Stimulated activated CD4-positive, alpha-beta T cell treated with anti-CD3 and anti-CD28 coated beads, Interleukin-15, amount 100 ng/mL, for 24 hours (primary cell): ENCODE measurements at places on chromosomes 5 and 9.

DNA sequence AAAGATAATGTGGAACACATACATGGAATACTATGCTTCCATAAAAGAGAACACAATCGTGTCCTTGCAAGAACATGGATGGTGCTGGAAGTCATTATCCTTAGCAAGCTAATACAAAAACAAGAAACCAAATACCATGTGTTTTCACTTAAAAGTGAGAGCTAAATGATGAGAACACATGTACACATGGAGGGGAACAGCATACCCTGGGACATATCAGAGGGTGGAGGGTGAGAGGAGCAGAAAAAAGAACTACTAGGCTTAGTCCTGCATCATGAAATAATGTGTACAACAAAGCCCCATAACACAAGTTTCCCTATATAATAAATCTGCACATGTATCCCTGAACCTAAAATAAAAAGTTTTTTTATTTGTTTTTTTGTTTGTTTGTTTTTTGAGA, 855.5 kb upstream of the NUDT12 start:
- DNase-seq = no peak

DNA sequence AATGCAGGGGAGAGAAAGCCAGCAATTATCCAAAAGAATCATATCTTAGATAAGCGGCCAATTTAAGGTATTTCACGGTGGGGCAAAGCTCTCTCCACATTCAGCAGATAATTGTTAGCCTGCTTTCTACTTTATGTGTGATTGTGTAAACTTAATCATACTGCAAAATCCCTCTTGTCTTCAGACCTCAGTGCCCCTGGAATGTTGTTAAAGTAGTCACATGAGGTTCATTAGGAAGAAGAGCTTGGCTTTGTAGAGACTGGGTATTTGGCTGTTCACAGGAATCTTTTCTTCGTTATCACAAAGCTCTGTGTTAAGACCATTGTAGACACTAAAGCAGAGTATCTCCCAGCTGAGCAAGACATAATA, 127.0 kb downstream of the RFK start:
- no peak for DNase-seq

DNA sequence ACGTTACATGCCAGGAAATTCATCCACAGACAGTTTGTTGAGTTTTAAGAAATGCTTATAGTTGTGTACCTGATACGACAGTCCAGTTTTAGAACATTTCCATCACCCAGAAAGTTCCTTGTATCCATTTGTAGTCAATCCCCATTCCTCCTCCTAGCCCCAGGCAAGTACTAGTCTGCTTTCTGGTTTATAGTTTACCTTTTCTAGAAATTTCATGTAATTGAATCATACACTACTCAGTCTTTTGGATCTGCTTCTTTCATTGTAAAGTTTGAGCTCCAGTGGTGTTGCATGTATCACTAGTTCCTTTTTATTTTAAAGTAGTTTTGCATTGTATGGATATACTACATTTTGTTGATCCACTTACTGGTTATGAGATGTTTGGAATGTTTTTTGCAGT, 291.2 kb downstream of the AOPEP start:
- no peak for DNase-seq

DNA sequence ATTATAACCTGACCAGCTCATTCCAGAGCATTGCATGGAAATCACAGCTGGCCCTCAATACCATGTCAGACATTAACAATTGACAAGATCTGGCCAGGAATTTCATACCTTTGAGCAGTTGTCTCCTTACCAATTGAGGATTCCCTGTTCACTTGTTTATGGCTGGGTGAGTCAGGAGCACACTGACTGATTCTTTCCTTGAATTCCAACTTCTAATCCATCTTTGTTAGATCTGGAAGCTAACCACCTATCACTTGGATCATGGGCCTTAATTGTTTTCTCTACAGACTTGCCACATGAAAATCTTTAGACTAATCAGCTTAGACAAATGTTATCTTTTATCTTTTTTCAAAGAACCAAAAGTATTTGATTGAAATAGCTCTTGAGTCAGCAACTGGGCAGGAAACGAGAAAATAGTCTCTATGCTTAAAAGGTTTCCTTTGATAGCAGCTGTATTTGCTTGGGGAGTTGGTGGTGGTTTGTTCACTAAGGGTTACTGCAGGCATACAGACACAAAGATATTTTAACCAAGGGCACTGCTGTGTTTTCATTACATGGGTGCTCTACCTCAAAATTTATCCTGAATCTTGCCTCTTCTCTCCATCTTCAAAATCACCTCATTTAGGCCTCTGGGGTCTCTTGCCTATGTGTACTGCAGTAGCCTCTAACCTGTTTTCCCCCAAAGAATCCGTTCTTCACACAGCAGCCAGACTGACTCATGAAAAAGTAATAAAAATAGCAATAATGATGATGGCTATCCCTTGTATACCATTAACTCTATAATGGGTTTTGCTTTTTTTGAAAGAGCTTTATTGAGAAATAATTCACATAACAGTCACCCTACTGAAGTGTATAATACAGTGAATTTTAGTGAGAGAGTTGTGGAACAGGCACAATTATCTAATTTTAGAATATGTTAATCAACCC, 197.0 kb upstream of the NMUR2 start:
- no peak for DNase-seq

- no peak for DNase-seq
These were observed 24.5 kb upstream of the IDNK start for GRCh38 chr9:83598487-83598886.

GRCh38 chr5:96741891-96742309, 65.8 kb downstream of the ERAP1 start:
- no peak for DNase-seq

DNA sequence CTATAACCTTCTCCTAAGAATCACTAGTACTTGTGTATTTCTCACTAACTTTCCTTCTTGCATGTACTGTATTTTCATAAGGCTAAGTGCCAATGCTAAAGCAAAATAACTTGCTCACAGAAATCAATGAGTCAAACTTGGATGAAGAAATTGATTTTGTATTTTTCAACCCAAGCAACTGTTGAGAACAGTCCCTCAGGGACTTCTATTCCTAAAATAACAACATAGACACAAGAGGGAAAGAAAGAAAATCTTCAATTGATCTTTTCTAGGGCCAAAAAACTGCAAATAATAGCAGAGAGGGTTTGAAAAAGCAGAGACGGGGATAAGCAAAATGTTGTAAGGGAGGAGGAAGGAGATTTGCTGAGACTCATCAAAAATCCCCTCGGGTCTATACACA, 69.8 kb downstream of the HABP4 start:
- DNase-seq = no peak

DNA sequence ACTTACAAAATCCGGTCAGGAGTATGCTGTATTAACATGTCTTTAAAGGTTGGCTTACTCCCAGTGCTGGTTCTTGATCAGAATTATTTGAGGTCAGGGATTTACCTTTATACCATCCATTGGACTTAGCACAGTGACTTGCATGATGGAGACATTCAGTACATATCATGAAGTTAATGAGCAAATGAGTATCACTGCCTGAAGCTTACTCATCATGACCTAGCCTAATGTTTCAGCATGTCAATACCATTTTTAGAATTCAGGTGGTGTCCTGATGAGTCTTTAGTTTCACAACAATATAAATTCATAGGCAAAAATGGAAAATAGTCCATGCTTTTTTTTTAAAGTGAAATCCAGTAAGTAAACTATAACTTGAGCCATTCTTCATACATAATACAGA, 226.0 kb upstream of the C9orf72 start:
- DNase-seq = no peak

DNA sequence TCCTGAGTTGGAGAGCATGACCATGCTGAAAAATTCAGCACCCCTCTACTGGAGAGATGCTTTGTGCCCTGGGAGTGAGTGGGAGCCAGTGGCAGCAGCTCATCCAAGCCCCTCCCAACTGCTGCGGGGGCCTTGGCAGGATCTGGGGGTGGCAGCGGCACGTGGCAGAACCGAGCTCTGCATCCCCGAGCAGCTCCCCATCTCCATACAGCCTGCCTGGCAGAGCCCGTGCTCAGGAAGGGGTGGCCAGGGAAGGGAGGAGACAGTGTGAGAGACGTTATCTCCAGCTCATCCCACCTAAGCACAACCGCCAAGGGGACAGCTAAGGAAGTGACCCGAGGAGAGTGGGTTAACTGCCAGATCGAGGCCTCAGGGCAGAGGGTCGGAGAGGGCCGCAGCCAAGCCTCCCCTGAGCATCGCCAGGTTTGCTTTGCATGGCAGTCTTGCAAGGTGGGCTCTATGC, 17.2 kb upstream of the DPM2 start:
- DNase-seq = no peak

- no peak for DNase-seq
These were observed 4.7 kb upstream of the PURA start for GRCh38 chr5:140109018-140109758.
